Activated CD4-positive, CD25-positive, alpha-beta regulatory T cell treated with anti-CD3 and anti-CD28 coated beads, Interleukin-2, amount 50 U/mL, for 16 hours (primary cell): ENCODE measurements at places on chromosomes 5 and 9.
A peak's percentile ranks its signal among the peaks of the same experiment; 100 is the strongest.

- DNase-seq, result no peak
These were observed 2.8 kb downstream of the DCAF12 start for GRCh38 chr9:34123682-34124081.

GRCh38 chr5:149617760-149618306 is 36.5 kb downstream of the ARHGEF37 start:
- DNase-seq, result no peak

DNA sequence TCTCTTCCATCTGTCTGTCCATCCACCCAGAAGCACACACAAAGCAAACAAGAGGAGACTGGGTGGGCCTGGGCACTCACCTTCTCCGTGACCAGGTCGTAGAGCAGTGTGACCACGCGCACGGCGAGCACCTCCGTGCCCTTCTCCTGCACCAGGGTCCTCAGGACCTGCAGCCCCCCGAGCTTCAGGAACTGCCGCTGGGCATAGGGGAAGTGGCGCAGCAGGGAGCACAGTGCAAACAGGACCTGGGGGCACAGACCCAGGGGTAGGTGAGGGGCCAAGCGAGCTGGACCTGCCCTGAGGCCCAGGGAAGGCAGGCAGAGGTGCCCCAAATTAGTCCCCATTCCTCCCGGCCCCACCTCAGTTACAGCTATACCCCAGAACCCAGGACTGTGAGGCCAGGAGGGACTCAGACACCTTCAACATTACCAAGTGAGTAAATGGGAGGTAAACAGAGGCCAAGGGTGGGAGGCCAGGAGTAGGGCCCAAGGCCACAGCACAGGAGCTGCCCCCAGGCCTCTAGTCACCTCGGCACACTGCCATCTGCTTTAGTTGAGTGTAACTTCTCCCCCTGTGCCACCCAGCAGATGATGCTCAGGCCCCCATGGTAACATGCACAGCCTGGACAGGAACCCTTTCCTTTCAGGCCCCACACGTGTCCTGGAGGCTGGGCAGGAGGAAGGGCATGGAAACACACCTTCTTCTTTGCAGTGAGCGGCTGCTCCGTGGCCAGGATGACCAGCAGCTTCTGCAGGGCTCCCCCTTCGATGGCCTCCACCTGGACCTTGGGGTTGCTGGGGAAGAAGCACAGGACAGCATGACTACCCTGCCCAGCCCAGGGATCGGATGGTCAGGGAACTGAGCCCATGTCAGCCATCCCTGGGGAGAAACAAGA is 76.2 kb upstream of the LRRTM2 start:
- DNase-seq, result no peak

- no peak for DNase-seq
These were observed 60.3 kb downstream of the ADAMTS2 start for GRCh38 chr5:179284751-179285631.

GRCh38 chr5:137310051-137310730 is 188.9 kb downstream of the SPOCK1 start:
- no peak for DNase-seq

GRCh38 chr5:157120102-157120501 is 11.3 kb upstream of the HAVCR2 start:
- no peak for DNase-seq

GRCh38 chr9:106020186-106020585 is 325.8 kb downstream of the TMEM38B start:
- no peak for DNase-seq

- no peak for DNase-seq
These were observed 70.7 kb downstream of the PDE6A start for GRCh38 chr5:149873896-149874295.

DNA sequence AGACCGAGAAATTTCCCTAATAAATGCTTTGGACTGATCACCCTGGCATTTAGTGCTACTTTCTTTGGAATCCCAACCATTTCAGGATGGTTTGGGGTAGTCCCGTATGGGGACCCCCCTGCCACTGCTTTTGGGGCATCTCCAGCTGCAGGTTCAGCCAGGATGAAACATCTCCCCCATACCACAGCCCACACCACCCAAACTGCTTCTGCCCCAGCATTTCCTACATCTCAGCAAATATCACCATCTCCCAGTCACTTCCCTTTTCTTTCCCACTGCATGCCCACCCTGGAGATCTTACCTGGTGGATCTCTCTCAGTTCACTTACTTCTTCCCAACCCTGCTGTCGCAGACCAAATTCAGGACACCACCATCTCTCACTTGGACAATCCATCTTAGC is 4.8 kb upstream of the P4HA2 start:
- DNase-seq, result no peak

DNA sequence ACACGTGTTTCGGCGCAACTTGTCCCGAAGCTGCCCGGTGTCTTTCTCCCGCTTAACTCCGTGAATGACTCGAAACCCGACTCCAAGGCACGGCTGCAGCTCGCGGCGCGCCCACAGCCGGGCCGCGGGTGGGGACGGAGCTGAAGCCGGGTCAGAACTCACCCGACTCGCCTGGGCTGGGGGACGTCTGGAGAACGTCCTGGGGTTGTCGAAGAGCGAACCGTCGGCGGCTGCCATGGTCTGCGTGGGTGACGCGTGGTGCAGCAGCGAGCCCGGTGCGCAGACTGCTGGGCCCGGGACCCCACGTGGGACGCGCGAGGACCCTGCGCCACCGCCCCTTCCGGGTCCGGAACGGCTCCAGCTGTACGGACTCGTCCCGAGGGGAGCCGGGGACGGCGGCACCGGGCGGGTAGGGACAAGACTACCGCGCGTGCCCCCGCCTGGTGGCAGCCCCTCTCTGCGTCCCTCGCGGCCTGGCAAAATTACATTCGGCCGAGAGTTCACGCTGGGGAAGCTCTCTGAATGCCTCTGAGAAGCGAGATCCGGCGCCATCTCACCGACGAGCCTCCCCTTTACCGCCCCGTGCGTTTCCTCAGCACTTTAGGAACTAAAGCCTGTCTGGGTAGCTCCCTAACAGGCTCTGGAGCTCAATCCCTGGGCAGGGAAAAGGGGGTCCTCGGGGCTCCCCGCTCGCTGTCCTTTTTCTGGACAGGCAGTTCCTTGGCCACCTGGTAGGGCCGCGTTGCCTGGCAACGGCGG is at the start of gene DDX31:
Gene DDX31, minus strand, starts transcription at position 286 of the 759 bp plus-strand sequence. Its CDS starts 49 bp downstream, at position 237.
- DNase-seq, result peak; percentile 77

GRCh38 chr5:79513308-79513703 is 628 bp downstream of the HOMER1 start:
- DNase-seq, result no peak

- no peak for DNase-seq
These were observed 64.2 kb downstream of the CFAP77 start for GRCh38 chr9:132474253-132474652.

- DNase-seq, result no peak
These were observed 601.3 kb downstream of the PSAT1 start for GRCh38 chr9:78898234-78898633.

- DNase-seq, result no peak
These were observed 54.1 kb downstream of the GDA start for GRCh38 chr9:72203205-72203803.

DNA sequence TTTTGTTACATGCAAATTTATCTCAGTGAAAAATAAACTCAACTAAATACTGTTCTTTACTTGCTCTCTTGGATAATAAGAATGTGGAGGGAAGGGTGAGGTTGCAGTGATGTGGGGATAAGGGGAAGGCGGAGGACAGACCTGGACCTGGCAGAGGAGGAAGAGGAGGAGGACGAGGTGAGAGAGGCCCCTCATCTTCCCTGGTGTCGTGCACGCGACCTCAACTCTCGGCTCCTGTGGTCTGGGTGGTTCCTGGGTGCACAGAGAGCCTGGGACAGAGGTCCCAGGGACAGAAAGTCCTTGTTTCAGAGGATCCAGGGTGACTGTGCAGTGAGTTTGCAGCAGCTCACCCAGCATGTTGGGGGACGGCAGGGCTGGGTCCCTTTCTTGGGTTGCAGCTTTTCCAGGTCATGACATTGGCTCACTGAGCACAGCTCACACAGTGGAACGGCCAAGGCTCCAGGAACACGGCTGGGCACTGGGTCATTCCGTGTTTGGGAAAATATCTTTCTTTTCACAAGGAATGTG is 37.7 kb upstream of the LPCAT1 start:
- DNase-seq, result no peak

GRCh38 chr5:109812698-109813097 is 123.0 kb downstream of the MAN2A1 start:
- DNase-seq, result no peak

- DNase-seq, result no peak
These were observed 133.8 kb downstream of the DENND1A start for GRCh38 chr9:123796094-123796493.

- DNase-seq, result no peak
These were observed 72.6 kb downstream of the MVB12B start for GRCh38 chr9:126399251-126399650.

DNA sequence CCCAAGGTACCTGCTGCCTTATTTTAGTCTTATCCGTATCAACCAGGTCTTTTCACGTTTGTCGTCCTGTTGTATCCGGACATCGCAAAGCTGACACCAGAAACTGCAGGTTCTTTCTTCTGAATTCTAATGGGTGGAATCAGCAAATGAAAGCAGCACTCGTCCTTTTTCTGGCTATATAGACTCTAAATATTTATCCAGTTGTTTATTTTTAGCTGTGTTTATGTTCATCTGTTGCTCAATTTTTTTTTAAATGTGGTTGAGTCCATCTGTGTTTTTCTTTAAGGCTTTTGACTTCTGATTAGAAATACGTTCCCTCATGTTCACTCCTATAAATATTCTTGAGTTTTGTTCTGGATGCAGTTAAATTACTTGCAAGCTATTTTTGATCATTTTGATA is 831.7 kb downstream of the MTRR start:
- DNase-seq, result no peak

- DNase-seq, result no peak
These were observed 247.4 kb downstream of the ARHGAP26 start for GRCh38 chr5:143017541-143017940.
